ENCODE measurements at places on chromosomes 1 and 21. TPM values are rescaled to one million over a fixed set of nuclear protein-coding genes. Genes with fewer than 3 reads are reported as not detected.

ST6GALNAC3 gene
- 24.7 TPM for total RNA-seq

DNA sequence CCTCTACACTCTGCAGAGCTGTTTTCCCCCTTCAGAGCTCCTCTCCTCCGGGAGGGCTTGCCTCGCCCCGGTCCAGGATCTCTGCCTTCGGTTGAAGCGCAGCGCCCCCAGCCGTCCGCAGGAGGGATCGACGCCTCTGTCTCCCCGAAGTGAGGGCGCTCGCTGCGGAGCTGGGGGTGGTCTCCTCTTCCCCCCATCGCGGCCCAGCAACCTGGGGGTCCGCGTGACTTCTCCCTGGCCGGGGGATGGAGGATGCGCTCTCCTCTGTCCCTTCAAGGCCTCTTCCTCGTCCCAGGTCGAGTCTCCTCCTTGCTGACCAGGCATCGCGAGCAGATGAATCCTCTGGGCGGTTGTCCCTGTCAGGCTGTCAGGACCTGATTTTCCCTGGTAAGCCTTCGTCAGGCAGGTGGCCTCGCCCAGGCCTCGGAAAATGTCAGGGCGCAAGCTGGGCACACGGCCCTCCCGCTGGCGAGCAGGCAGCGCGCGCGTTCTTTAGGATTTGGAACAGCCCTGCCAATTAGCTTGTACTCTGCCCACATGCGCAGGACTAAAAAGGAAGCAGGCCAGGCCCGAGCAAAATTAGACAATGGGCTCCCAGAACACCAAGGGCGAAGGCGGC is 90.5 kb downstream of the EDEM3 start:
- H3K4me1 ChIP-seq, result peaks cover 5% of the 10 kb centered on the region
- H3K36me3 ChIP-seq, result no peaks in the 10 kb centered on the region
- H3K27me3 ChIP-seq, result peaks cover 22% of the 10 kb centered on the region
- H3K27ac ChIP-seq, result no peak overlapping the region
- peak overlapping the region; percentile 74 for H3K4me3 ChIP-seq

DNA sequence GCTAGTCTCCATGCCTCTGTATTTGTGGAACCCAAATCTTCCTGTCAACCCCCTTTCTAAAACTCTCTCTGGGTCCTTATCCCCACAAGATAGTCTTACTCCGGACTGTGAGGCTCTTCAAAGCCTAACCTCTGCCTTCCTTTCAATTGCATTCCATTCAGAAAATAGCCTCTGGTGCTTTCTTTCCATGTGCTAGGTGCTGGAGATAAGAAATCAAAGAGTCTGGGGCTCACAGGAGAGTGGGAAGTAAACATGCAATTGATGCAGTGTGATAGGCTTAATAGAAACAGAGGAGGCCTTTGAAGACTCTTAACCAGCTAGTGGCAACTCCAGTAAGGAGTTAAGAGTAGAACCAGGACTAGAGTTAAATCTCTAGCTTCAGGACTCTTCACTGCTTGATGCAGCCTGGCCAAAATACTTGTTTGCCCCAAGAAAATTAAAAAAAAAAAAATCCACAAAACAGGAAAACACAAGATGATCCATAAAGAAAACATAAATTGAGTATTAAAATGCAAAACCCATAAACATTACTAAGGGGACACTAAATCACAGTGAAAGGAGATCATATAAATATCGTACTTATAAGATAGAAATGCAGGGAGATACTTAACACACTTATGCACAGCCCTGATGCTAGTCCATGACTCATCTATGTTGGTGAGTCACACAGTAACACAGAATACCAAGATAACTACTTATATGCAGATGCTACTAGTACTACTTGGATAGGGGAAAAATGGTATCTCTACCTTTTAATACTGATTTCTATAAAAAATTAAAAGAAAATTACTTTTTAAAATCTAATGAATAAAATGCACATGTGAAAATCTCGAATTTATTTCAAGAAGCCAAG is 341.5 kb downstream of the KCNH1 start:
- H3K36me3 ChIP-seq, result no peaks in the 10 kb centered on the region
- H3K4me3 ChIP-seq, result no peak overlapping the region
- DNase-seq, result no peak

DNA sequence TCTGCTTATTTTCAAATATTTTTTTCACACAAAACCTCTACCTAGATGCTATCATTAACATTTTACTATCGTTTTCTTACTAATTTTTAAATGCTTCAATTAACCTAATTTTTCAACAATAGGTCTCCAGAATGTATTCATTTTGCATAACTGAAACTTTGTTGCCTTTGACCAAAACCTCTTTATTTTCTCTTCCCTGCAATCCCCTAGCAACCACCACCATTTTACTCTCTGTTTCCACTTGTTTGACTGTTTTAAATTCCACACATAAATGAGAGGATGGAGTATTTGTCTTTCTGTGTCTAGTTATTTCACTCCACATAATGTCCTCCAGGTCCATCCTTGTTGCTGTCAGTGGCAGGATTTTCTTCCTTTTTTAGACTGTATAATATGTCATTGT is 9.5 kb upstream of the F13B start:
- DNase-seq, result no peak
- no peaks in the 10 kb centered on the region for H3K4me1 ChIP-seq
- H3K4me3 ChIP-seq, result no peak overlapping the region
- H3K27me3 ChIP-seq, result no peaks in the 10 kb centered on the region
- H3K36me3 ChIP-seq, result peaks cover 6% of the 10 kb centered on the region
- no peak overlapping the region for H3K27ac ChIP-seq

- peaks cover 4% of the 10 kb centered on the region for H3K36me3 ChIP-seq
- peaks cover 9% of the 10 kb centered on the region for H3K4me1 ChIP-seq
- H3K27me3 ChIP-seq, result no peaks in the 10 kb centered on the region
- DNase-seq, result no peak
- H3K27ac ChIP-seq, result no peak overlapping the region
Measured at GRCh38 chr1:233005156-233005555, 54.7 kb downstream of the NTPCR start.

GRCh38 chr1:64435000-64435399 is 34.9 kb upstream of the CACHD1 start:
- H3K36me3 ChIP-seq, result no peaks in the 10 kb centered on the region
- no peak overlapping the region for H3K4me3 ChIP-seq
- DNase-seq, result no peak
- H3K4me1 ChIP-seq, result peaks cover 8% of the 10 kb centered on the region
- H3K27me3 ChIP-seq, result peaks cover 4% of the 10 kb centered on the region
- H3K27ac ChIP-seq, result no peak overlapping the region

All from type B pancreatic cell (in vitro differentiated cells).